Activated T-cell treated with anti-CD3 and anti-CD28 coated beads, Interleukin-2, amount 50 U/mL, for 72 hours (primary cell): ENCODE measurements at places on chromosomes 2 and 18.

DNA sequence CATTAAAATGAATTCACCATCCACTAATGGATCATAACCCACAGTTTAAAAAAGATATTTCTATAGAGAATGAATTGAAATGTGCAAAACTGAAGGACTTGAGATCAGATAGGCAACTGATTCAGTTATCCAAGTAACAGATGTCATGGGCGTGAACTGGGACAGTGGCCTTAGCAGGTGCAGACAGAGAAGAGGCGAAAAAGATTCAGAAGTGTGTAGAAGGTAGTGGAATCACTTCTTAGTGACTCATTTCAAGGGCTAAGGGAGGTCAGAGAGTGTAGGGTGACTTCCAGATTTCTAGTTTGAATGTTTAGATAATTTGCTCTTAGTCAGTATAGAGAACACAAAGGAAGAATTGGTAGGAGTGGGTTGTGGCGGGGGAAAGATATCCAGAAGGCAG is 79.7 kb downstream of the EHBP1 start:
- H3K4me1 ChIP-seq: no peaks in the 10 kb centered on the region
- DNase-seq: no peak
- no peaks in the 10 kb centered on the region for H3K27me3 ChIP-seq
- H3K27ac ChIP-seq: peak overlapping the region; percentile 0
- peaks cover 2% of the 10 kb centered on the region for H3K36me3 ChIP-seq
- no peak overlapping the region for H3K4me3 ChIP-seq

- no peaks in the 10 kb centered on the region for H3K27me3 ChIP-seq
- no peak for DNase-seq
- H3K4me1 ChIP-seq: no peaks in the 10 kb centered on the region
- no peaks in the 10 kb centered on the region for H3K36me3 ChIP-seq
- H3K4me3 ChIP-seq: no peak overlapping the region
Observed at GRCh38 chr2:128777196-128778035, 458.7 kb upstream of the HS6ST1 start.

GRCh38 chr2:102063487-102063911 is 71.7 kb downstream of the IL1R2 start:
- DNase-seq: no peak
- H3K4me1 ChIP-seq: peaks cover 66% of the 10 kb centered on the region
- H3K27ac ChIP-seq: peak overlapping the region; percentile 22
- peak overlapping the region; percentile 15 for H3K4me3 ChIP-seq

- H3K36me3 ChIP-seq: no peaks in the 10 kb centered on the region
- no peak overlapping the region for H3K4me3 ChIP-seq
- peaks cover 14% of the 10 kb centered on the region for H3K27me3 ChIP-seq
- no peak for DNase-seq
Observed at GRCh38 chr2:11738589-11739436, 7.6 kb upstream of the LPIN1 start.

DNA sequence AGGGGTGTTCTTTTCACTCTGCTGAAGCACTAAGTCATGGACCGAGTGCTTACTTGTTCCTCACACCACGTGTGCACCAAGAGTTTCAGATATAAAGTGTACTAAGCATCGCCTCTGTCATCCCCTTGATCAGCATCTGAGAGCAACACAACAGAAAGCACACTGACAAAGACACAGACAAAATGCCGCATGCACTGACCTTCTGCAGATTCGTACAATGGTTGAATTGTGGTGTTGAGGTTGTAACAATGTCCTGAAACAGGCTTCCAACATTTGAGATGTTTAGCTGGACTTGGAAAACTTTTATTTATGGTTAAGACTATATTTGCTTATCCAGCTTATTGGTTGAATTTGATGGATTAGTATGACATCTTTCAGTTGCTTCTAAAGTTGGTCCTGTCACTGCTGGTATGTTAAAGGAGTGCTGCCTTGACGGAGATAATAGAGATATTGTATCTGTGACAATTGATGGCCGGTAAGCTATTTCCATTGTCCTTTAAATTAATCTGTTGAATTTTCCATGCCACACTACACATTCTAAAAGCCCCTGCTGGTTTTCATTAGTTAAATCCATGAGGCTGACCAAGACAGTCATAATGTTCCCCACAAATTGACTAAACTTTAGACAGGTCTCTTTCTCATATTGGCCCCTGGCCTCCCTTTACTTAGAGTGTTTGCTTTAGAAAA is 99.9 kb downstream of the CBLN2 start:
- no peaks in the 10 kb centered on the region for H3K27me3 ChIP-seq
- no peak overlapping the region for H3K27ac ChIP-seq
- no peak for DNase-seq
- no peaks in the 10 kb centered on the region for H3K4me1 ChIP-seq

GRCh38 chr2:185811580-185811979 is 73.0 kb downstream of the FSIP2 start:
- H3K27ac ChIP-seq: no peak overlapping the region
- peaks cover under 1% of the 10 kb centered on the region for H3K36me3 ChIP-seq
- H3K27me3 ChIP-seq: no peaks in the 10 kb centered on the region

DNA sequence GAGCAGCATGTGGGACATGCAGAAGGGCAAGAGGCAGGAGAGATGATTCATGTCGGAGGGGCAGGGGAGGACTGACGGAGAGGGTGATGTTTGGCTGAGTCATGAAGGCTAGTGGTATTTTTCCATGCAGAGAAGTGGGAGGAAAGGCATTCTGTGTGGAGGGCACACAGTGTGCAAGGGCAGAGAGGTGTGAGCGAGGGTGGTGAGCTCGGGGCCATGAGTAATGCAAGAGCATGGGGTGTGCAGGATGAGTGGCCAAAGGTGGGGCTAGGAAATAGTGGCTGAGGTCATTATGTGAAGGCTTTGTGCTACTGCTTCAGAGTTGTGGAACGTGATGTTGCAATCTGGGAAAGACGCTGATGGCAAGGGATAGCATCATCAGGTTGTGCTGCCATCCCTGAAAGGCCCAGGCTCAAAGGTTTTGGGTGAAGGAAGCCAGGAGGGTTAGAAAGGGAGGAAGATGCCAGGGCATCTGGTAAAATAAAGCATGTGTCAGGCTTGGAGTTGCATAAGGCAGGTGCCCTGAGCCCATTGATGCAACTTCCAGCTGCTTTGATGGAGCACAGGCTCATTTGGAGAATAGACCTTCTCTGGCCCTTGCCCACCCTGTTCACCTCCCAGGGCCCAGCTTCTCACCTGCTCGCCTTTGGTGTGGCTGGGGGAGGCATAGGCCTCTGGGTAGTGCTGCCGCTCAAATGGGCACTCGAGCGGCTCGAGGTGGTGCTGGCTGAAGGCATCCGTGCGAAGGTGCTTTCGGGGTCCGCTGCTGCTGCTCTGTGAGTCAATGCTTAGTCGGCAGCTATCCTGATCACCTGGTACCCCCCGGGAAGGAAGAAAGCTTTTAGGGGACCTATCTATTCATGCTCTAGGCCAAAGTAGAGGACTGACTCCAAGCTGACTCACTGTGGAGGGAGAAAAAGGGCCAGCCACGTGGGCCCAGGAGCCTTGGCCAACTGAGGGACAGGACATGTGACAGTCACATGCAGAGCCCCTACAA is 37.5 kb downstream of the PAX8 start:
- peaks cover 2% of the 10 kb centered on the region for H3K36me3 ChIP-seq
- no peak overlapping the region for H3K27ac ChIP-seq
- peaks cover 22% of the 10 kb centered on the region for H3K4me1 ChIP-seq
- peak; percentile 64 for DNase-seq
- peak overlapping the region; percentile 5 for H3K4me3 ChIP-seq

- peaks cover 15% of the 10 kb centered on the region for H3K4me1 ChIP-seq
- H3K27me3 ChIP-seq: no peaks in the 10 kb centered on the region
- no peaks in the 10 kb centered on the region for H3K36me3 ChIP-seq
- H3K27ac ChIP-seq: no peak overlapping the region
- H3K4me3 ChIP-seq: peak overlapping the region; percentile 54
Observed at GRCh38 chr2:215811003-215811402, 202.3 kb downstream of the MREG start.

- DNase-seq: no peak
- H3K4me1 ChIP-seq: no peaks in the 10 kb centered on the region
- H3K36me3 ChIP-seq: no peaks in the 10 kb centered on the region
Observed at GRCh38 chr2:109374548-109375130, 239.1 kb downstream of the SEPTIN10 start.

- DNase-seq: no peak
- H3K36me3 ChIP-seq: no peaks in the 10 kb centered on the region
Observed at GRCh38 chr2:137654046-137654445, 310.2 kb upstream of the HNMT start.

GRCh38 chr2:205708231-205708631 is 25.9 kb downstream of the NRP2 start:
- no peak overlapping the region for H3K4me3 ChIP-seq
- no peak overlapping the region for H3K27ac ChIP-seq
- H3K27me3 ChIP-seq: no peaks in the 10 kb centered on the region
- no peaks in the 10 kb centered on the region for H3K36me3 ChIP-seq
- DNase-seq: no peak
